ENCODE measurements at places on chromosomes 5 and 9. TPM values are rescaled to one million over a fixed set of nuclear protein-coding genes. Genes with fewer than 3 reads are reported as not detected.

ECM2 gene
- polyA plus RNA-seq, result not detected

TLX3 gene
- not detected for polyA plus RNA-seq

MEIKIN gene
- not detected for polyA plus RNA-seq

FAM81B gene
- polyA plus RNA-seq, result not detected

FNIP1 gene
- polyA plus RNA-seq, result 11.6 TPM

HAND1 gene
- polyA plus RNA-seq, result not detected

CTNND2 gene
- 0.65 TPM for polyA plus RNA-seq

CDK9 gene
- polyA plus RNA-seq, result 35.4 TPM

C1QTNF3 gene
- polyA plus RNA-seq, result not detected

- no peaks in the 10 kb centered on the region for H3K36me3 ChIP-seq
- H3K4me3 ChIP-seq, result no peak overlapping the region
- no peak for DNase-seq
Observed at GRCh38 chr9:105425816-105426433, 21.9 kb upstream of the FSD1L start.

DNA sequence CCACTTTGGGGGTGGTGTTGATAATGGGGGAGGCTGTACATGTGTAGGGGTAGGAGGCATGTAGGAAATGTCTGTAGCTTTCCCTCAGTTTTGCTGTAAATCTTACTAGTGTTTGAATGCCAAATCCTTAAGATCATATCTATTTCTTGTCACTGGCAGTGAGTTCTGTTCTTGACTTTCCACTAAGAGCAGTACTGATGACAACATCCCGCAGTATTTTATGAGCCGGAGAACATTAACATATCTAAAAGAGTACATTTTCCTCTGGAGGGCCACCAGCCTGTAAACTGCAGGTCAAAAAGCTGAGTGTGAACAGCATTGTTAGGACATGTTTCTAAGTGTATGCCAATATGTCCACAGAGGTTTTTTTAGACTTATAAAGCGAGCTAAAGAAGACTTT, 2.5 kb upstream of the HSPB3 start:
- no peaks in the 10 kb centered on the region for H3K36me3 ChIP-seq
- DNase-seq, result no peak
- no peaks in the 10 kb centered on the region for H3K27me3 ChIP-seq
- no peaks in the 10 kb centered on the region for H3K4me1 ChIP-seq

- H3K4me3 ChIP-seq, result no peak overlapping the region
- no peaks in the 10 kb centered on the region for H3K27me3 ChIP-seq
- DNase-seq, result peak; percentile 73
- no peaks in the 10 kb centered on the region for H3K36me3 ChIP-seq
- H3K4me1 ChIP-seq, result peaks cover 59% of the 10 kb centered on the region
Observed at GRCh38 chr5:56328753-56329560, 95.8 kb upstream of the ANKRD55 start.

- no peaks in the 10 kb centered on the region for H3K27me3 ChIP-seq
- no peaks in the 10 kb centered on the region for H3K36me3 ChIP-seq
- H3K4me1 ChIP-seq, result no peaks in the 10 kb centered on the region
- no peak overlapping the region for H3K27ac ChIP-seq
- H3K4me3 ChIP-seq, result no peak overlapping the region
Observed at GRCh38 chr5:124819201-124819600, 72.8 kb upstream of the ZNF608 start.

- no peaks in the 10 kb centered on the region for H3K4me1 ChIP-seq
- H3K4me3 ChIP-seq, result no peak overlapping the region
- no peak overlapping the region for H3K27ac ChIP-seq
- H3K27me3 ChIP-seq, result no peaks in the 10 kb centered on the region
Observed at GRCh38 chr5:168468836-168469235, 17.4 kb upstream of the RARS1 start.

DNA sequence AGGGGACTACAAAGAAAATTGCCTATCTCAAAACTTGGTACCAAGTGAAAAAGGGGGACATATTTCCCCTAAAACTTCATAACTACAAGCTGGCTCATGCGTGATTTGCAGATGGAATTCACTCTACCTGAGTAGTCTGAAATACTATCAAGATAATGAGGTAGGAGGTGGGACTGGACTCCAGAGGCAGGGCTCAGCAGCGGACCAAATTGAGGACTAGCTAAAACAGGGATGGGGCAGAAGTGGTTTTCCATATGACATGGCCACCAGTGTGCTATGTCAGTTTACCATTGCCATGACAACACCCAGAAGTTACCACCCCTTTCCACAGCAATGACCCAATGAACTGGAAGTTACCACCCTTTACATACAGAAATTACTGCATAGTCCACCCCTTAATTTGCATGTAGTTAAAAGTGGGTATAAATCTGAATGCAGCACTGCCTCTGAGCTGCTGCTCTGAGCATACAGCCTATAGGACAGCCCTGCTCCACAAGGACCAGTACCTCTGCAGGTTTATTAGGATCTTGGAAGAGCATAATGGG, 30.4 kb upstream of the TESK1 start:
- H3K27ac ChIP-seq, result no peak overlapping the region
- H3K4me1 ChIP-seq, result peaks cover 7% of the 10 kb centered on the region
- no peaks in the 10 kb centered on the region for H3K36me3 ChIP-seq
- H3K27me3 ChIP-seq, result no peaks in the 10 kb centered on the region
- no peak overlapping the region for H3K4me3 ChIP-seq

DNA sequence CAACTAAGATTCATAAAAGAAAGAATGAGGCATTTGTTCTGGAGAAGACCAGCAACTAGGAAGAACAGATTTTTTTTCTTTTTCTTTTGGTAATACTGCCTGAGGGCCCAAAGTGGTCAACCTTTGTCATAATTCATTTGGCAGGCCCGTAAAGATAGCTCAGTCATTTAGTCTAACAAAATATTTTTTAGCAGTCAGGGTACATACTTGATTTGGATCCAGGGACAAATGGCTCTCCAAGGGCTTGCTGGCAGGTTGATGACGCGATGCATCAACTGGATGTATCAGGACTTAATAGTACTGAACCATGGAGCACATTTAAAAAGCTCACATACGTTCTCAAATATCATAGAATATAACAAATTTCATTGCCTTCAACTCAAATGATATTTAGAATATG, 203.4 kb upstream of the ZNF608 start:
- no peaks in the 10 kb centered on the region for H3K4me1 ChIP-seq
- no peak overlapping the region for H3K27ac ChIP-seq
- no peaks in the 10 kb centered on the region for H3K36me3 ChIP-seq
- no peak overlapping the region for H3K4me3 ChIP-seq
- H3K27me3 ChIP-seq, result no peaks in the 10 kb centered on the region
- no peak for DNase-seq

DNA sequence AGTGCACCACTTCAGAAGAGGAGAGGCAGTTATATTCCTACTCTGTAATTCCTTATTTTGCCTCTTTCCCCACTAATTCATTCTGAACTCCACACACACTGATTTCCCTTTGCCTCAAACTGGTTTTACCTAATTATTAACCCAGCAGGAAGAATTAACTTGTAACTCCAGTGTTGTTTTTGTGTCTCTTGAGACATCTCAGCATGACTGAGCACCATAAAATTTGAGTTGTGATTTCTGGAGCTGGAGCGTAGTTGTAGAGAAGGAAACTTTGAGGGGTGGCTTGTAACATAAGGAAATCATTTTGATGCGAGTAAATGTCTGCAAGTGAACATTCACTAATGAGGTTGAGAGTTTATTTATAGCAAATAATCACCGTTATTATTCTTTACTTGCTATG, 265.2 kb downstream of the TMEM38B start:
- H3K36me3 ChIP-seq, result no peaks in the 10 kb centered on the region
- H3K4me3 ChIP-seq, result no peak overlapping the region
- H3K4me1 ChIP-seq, result no peaks in the 10 kb centered on the region

- H3K27ac ChIP-seq, result no peak overlapping the region
- no peaks in the 10 kb centered on the region for H3K27me3 ChIP-seq
- peak; percentile 43 for DNase-seq
- no peaks in the 10 kb centered on the region for H3K36me3 ChIP-seq
- H3K4me1 ChIP-seq, result no peaks in the 10 kb centered on the region
- H3K4me3 ChIP-seq, result no peak overlapping the region
Observed at GRCh38 chr5:14628346-14628745, 36.2 kb upstream of the OTULIN start.

GRCh38 chr9:21576331-21577189, 94.4 kb upstream of the IFNE start:
- peaks cover 35% of the 10 kb centered on the region for H3K4me1 ChIP-seq
- no peak overlapping the region for H3K4me3 ChIP-seq
- H3K36me3 ChIP-seq, result no peaks in the 10 kb centered on the region

GRCh38 chr9:36191290-36191645, 547 bp downstream of the CLTA start:
- peaks cover 42% of the 10 kb centered on the region for H3K4me1 ChIP-seq
- peak overlapping the region; percentile 91 for H3K27ac ChIP-seq
- peaks cover 8% of the 10 kb centered on the region for H3K36me3 ChIP-seq
- DNase-seq, result peak; percentile 38
- peak overlapping the region; percentile 87 for H3K4me3 ChIP-seq

DNA sequence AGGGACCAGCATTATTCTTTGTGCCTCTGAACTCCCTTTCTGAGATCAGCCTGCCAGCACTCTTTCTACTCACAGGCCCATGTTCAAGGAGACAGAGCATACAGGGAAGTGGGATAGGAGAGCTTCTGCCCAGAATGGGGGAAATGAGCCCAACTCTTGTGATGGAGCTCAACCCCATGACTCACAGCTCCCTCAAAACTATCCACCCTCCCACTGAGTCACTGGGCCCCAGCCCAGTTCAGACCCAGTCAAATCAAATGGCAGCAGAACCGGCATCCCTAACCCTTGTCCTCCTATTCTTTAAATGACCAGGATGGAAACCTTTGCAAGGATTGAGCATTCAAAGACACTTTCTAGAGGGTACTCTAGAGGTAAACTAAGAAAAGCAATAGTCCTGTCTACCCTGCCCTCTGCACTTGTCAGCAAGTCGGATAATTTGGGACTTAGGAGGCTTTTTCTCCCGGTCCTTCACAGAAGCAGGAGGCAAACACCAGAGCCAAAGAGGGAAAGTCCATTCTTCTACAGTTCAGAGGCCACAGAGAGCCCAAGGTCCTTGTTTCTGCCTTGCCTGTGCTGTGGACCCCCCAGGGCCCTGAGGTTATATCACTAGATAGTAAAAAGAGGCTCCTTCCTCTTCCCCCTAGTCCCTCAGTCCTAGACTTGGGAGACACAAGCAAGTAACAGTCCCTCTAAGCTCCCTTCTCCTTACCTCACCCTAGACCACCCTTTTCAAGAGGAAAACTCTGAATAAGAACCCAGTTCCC, 3.2 kb downstream of the ATOSB start:
- no peak for DNase-seq
- H3K27me3 ChIP-seq, result no peaks in the 10 kb centered on the region
- H3K27ac ChIP-seq, result peak overlapping the region; percentile 58
- H3K4me1 ChIP-seq, result peaks cover 61% of the 10 kb centered on the region

GRCh38 chr9:125932746-125933455, 185.7 kb downstream of the PBX3 start:
- no peaks in the 10 kb centered on the region for H3K36me3 ChIP-seq
- no peak overlapping the region for H3K27ac ChIP-seq
- no peaks in the 10 kb centered on the region for H3K27me3 ChIP-seq
- DNase-seq, result no peak

DNA sequence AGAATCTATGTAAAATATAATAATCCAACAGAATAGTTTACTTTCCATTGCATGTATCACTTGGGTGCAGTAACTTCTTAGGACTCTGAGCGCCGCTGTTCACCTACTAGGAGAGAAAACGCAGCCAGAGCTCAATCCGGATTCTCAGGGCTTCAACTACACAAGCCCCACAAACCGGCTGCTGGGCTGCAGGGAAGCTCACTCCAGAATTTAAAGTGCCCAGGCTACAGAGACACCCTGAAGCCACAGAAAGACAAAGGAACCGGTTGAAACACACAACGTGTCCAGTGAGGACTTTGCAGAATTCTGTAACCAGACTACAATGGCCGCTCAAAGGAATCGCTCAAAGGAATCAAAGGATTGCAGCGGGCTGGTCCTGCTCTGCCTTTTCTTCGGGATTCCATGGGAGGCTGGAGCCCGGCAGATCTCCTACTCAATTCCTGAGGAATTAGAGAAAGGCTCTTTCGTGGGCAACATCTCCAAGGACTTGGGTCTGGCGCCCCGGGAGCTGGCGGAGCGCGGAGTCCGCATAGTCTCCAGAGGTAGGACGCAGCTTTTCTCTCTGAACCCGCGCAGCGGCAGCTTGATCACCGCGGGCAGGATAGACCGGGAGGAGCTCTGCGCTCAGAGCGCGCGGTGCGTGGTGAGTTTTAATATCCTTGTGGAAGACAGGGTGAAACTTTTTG, at the start of gene PCDHGA10:
TSS of gene PCDHGA10 (plus strand) at position 134 of the 686 bp plus-strand sequence. CDS start at position 323, 189 bp downstream.
- DNase-seq, result peak; percentile 59
- H3K4me1 ChIP-seq, result peaks cover 8% of the 10 kb centered on the region
- no peak within 1 kb of the TSS for H3K27ac ChIP-seq

DNA sequence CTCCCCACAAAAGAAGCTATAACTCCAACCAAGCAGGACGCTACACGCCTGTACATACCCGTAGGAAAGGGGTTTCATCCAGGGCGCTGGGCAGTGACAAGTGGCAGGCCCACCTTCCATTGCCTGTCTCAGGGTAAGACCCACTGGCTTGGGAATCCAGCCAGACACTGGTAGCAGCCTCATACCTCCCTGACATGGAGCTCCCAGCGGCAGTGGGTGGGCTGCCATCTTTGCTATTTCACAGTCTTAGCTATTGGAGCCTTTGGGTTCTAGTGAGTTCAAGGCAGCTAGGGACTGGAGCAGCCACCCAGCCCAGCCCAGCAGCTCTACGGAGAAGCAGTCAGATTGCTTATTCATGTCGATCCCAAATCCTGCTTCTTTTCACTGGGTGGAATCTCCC, 3.4 kb upstream of the IFNA10 start:
- H3K27me3 ChIP-seq, result no peaks in the 10 kb centered on the region
- no peak overlapping the region for H3K27ac ChIP-seq
- DNase-seq, result no peak
- H3K4me1 ChIP-seq, result no peaks in the 10 kb centered on the region
- H3K4me3 ChIP-seq, result no peak overlapping the region

- no peaks in the 10 kb centered on the region for H3K27me3 ChIP-seq
- H3K4me1 ChIP-seq, result no peaks in the 10 kb centered on the region
- H3K27ac ChIP-seq, result no peak overlapping the region
- H3K36me3 ChIP-seq, result no peaks in the 10 kb centered on the region
- no peak for DNase-seq
Observed at GRCh38 chr5:44828719-44829118, 20.0 kb downstream of the MRPS30 start.

GRCh38 chr5:149609640-149610219, 28.4 kb downstream of the ARHGEF37 start:
- H3K27me3 ChIP-seq, result no peaks in the 10 kb centered on the region
- no peak overlapping the region for H3K4me3 ChIP-seq
- H3K27ac ChIP-seq, result no peak overlapping the region
- DNase-seq, result no peak
